Cardiac fibroblast (primary cell): ENCODE measurements at places on chromosomes 11 and 22.

GRCh38 chr11:81959341-81959740 is 774.3 kb downstream of the FAM181B start:
- DNase-seq: no peak

DNA sequence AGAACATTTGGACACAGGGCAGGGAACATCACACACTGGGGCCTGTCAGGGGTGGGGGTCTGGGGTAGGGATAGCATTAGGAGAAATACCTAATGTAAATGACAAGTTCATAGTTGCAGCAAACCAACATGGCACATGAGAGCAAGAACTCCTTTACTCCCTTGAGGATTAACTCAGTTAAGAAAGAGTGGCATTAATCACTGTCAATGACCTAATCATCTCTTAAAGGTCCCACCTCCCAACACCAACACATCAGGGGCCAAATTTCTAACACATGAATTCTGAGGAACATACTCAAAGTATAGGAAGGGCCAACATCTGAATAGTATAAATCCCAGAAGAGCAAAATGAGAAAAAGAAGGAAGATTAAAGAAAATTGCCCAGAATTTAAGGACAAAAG is 272.9 kb downstream of the SWAP70 start:
- DNase-seq: no peak

- no peak for DNase-seq
These were observed 1522.6 kb downstream of the FAM181B start for GRCh38 chr11:81211050-81211449.

DNA sequence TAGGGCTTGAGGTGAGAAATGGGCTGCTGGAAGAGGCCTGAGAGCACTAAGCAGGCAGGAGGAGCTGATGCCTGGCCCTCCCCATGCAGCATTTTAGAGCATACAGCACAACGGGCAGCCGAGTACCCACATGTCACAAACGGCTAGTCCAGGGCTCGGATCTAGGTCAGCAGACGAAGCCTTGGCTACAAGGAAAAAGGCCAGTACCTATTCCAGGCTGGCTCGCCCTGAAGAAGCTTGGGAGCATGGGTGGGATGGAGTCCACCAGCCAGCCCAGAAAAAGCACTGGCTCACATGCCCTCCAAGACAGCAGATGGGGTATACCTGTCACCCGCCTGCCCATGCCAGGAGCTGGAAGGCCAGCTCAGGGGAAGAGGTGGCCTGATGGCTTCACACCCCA is 9.6 kb downstream of the UFD1 start:
- no peak for DNase-seq

- DNase-seq: no peak
These were observed 921.5 kb downstream of the OPCML start for GRCh38 chr11:132610791-132611190.
